ENCODE measurements at places on chromosomes 12 and 14.

DNA sequence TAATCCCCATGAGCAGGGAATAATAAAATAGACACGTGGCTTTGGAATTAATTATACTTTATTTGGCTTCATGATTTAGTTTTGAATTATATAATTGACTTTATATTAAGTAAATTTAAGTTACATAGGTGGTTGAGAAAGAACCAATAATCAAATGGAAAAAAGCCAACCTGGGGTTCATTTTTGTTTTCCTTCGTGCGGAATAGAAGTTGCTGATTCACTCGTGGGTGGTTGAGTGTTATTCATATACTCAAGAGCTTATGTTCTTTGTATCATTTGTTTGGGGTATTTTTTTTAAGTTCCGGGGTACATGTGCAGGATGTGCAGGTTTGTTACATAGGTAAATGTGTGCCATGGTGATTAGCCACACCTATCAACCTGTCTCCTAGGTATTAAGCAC is 58.0 kb downstream of the ZNF664 start:
- DNase-seq, result no peak

DNA sequence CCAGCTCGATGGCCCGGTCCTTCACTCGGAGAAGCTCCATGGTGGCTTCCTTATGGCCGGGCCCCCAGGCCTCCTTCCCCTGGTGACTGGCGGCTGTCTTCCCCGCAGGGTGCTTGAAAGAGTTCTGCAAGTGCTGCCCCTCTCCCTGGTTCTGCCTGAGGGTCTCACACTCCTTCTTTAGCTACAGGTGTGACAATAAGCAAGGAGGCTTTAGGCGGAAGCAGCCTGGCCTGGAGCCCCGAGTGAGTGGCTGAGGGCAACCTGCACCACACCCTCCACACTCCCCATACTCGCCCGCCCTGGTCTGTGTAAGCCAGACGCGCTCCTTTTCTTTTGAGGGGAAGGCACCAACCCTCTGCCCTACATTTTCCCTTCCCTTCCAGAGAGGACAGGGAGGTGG is 62.5 kb upstream of the GPR68 start:
- DNase-seq, result no peak

- no peak for DNase-seq
Measured at GRCh38 chr12:123942238-123942653, 30.4 kb downstream of the CCDC92 start.

DNA sequence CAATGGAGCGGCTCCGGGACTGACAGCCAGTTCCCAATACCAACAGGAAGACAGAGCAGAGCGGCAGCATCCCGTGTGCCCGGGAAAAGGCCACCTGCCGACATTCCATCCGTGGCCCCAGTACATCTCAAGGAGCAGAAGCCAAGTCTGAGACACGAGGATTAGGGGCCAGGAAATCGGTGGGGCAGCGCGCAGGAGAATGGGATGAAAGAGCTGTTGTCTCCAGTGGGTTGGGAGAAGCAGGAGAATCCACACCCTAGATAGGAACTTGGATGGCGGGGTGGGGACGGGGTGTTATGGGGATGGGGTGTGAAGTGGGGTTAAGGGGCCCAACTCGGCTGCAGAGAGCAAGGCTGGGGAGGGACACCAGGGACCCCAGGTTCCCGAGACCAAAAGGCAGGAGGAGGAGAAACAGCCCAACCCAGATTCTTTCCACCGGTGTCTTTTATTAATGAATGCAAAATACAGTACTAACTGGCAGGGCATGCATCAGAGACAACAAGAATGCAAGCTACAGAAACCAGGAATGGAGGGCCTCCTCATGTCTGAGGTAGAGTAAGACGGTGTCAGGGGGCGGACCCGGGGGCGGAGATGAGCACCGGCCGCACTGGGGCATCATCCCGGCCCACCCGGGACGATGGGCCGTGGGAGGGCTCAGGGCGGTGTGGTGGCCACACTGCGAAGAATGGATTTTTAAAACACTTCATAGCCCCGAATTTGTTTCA is 50.3 kb downstream of the BEGAIN start:
- no peak for DNase-seq

DNA sequence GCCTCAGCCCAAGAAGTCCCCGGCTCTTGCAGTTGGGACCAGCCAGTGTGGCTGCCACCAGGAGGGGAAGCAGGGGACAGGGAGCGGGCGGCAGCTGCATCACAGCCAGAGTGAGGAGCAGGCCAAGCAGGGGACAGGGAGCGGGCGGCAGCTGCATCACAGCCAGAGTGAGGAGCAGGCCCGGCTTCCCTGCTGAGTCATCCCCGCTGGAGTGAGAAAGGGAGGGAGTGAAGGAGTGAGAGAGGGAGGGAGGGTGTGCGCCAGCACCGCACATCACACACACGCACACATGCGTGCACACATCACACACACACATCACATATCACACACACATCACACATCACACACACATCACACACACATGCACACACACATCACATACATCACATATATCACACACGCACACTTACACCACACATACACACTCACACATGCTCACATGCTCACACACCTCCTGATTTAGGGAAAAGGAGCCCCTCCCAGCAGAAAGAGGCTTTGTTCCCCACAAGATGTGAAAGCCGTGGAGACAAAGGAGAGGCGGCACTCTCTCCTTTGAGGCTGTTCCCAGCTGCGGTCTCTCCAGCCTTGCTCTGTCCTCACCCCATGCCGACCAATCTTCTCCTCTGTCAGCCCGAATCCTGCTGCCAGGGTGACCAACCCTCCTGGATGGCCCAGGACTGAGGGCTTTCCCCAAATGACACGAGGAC is 16.7 kb upstream of the ZDHHC22 start:
- DNase-seq, result no peak

- DNase-seq, result no peak
Measured at GRCh38 chr14:92686900-92687427, 61.5 kb downstream of the LGMN start.

DNA sequence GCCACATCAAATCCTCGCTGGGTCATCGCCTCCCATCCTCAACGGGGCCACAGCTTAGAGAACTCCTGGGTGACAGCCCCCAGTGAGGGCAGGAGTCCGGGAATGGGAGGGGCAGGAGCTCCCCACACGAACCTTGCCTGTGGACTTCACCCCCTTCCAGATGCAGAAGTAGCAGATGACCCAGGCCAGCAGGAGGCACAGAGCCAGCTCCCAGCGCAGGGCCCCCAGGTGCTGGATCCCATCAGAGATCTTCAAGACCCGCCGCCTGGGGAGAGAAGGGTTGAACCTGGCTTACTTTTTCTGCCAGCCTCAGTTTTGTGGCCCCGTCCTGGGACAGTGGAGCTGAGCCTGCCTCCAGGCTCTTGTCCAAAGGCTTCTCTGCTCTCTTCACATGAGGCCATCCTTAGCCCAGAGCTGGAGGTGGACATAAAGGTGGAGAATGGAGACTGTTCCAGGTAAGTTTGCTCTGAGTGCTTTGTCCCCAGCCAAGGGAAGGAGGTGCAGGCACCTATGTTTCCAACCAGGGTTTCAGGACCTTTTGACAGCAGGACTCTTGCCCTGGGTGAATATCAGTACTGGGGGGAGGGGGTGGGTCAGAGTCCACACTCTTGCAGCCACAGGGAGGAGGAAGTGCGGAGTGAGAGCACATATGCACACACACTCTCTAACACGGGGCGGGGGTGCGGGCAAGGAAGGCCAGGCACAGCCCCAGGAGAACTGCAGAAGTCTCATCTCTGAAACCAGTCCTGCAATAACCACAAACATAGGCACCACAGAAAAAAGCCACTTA is 23.3 kb upstream of the SLC6A12 start:
- no peak for DNase-seq

DNA sequence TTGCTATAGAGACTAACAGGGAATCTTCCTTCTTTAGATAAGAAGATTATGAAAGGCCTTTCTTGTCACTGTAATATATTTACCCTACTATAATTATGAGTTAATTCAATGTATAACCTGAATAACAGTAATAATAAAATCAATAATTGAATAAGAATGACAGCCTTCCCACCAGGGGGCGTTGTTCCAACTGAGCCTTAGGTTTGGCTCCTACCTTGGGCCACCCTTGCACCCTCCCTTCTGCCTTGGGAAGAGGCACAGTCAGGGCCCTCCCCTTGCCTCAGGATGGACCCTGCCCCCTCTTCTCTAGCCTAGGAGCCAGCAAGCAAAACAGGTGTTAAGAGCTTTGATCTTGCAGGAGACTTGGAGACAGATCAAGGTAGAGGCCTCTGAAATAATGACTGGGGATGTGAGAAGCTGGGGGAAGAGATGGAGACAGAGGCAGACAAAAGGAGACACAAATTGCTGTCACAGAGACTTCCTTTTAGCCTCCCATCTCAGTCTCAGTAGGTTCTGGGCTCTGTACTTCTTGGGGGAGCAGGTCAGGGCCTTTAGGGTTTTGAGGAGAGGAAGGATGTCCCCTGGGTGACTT is 40.1 kb upstream of the CISTR start:
- DNase-seq, result no peak

- no peak for DNase-seq
Measured at GRCh38 chr14:93712079-93712837, 76.0 kb downstream of the PRIMA1 start.

DNA sequence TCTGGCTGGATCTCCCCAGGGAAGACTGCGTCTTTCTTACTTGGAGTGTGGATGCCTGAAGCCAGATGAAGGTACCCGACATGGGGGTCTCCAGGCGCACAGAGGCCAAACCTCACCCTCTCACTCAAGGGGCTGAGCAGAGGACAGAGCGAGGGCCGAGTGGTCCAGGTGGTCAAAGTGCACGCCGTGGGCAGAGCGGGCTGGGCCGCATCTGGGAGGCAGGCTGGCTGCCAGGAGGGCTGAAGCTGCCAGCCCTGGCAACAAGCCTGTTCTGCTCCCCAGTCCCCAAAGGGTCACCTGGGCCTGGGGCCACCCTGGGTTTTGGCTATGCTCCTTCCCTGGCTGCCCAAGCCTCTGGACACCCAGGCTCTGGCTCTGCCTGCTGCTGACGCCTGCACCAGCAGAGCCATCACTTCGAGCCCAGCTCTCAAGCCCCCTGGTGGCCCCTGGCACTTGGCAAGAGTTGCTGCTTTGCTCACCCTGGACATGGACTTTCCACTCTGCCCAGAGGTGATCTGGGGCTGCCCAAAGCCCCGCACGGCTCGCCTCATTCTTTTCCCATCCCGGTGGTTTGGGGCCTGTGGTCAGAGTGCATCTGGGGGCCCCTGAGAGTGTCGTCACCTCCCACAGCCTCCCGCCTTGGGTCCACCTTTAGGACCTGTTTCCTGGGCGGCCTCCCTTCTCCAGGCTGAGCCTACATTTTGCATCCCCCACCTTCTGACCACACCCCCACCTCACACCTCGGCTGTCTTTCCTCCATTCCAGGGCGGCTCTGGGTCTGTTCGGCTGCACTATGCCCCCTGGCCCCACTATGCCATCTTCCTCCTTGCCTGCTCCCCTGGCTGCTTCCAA is 2.8 kb downstream of the ADSS1 start:
- DNase-seq, result no peak

GRCh38 chr14:61965030-61965745 is 203.0 kb downstream of the SNAPC1 start:
- DNase-seq, result no peak

DNA sequence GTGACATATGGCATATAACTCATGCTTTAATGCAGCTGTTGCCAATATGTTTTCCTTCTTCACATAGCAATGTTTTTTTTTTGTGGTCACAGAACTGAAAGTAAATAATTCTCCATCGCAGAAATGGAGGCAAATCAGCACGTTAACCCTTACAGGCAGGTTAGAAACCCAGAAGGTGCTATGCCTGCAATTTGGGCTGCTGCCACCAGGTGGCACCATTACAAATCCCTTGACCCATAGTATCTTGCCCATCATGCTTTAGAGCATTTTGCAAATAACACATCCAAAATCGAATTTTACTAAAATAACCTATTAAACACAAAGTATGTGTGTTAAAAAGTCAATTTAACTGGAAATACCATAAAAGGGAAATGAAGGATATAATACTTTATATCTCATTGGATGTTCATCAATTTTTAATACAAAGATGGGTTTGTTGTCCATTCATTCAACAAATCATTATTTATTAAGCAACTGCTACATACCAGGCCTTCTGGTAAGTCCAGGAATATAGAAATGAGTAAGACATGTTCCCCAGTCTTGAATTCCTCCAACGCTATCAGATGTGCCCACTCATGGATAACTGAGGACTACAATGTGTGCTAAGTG is 340.1 kb downstream of the GLT1D1 start:
- no peak for DNase-seq

DNA sequence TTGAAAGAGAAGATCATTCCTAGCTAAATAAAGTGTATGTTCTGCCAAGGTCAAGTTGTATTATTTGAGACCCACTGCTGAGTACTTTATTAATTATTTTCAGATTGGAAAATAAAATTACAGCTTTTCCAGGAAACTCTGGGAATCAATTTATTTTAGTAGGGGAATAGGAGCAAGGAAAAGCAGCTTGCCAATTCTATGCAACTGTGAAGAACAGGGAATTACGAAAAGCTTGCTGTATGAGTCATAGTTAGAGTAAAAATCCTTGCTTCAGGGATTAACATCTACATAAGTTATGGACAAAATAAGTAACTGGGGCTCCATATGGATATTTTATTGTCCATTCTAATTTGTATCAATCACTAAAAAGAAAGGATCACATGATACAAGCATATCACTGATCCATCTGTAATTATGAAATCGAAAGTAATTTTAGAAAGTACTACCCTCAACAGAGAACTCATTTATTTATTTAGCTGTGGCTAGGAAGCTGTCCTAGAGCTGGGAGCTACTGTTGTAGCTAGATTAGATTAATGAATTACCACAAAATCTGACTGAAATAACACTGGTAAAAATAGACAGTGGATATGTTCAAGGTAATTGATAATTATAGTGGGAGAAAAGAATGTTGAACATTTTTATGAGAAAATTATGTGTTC is 303.5 kb upstream of the NPAS3 start:
- DNase-seq, result no peak

GRCh38 chr14:24179294-24179960 is 7.5 kb downstream of the REC8 start:
- no peak for DNase-seq

DNA sequence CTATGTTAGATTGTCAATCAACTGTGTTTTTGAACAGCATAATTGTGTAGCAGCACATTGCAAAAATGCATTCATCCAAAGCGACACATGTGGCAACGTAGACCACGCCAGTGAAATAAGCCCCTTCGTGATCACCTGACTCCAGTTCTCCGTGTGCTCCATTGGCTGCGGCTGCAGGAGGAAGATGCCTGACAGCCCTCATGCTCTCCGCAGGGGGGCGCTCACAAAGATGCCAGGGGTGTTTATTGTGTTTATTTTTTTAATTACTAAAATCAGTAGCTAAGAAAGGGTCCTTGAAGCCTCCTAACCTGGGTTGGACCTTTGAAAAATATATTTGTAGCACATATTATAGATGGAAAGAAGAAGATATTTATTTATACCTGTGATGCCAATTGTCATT is 116.3 kb downstream of the SLC15A4 start:
- DNase-seq, result no peak

DNA sequence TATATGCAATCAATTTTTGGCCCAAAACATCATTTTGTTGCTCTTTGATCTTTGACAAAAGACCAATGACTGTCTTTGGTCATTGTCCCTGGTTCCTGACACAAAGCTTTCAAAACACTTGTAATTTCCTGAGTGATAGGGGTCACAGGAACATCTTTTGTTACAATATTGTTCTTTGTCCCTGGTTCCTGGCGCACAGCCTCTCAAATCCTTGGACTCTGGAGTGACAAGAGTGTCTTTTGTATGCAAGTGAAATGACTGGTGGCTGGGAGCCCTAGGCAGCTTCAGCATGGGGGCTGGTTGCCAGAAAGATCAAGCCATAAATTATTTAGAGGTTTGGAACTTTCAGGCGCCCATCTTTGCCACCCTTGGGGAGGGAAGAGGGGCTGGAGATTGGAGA is 53.9 kb downstream of the DNAH10 start:
- DNase-seq, result no peak
